ENCODE measurements at places on chromosomes 13 and 19. TPM values are rescaled to one million over a fixed set of nuclear protein-coding genes. Genes with fewer than 3 reads are reported as not detected.

The ZNF681 gene
- 1.1 TPM for total RNA-seq

The PSG11 gene
- not detected for total RNA-seq

The RFPL4AL1 gene
- total RNA-seq, result 0.13 TPM

The LRRC63 gene
- not detected for total RNA-seq

The KLHL1 gene
- total RNA-seq, result not detected

The GIPC3 gene
- 0.79 TPM for total RNA-seq

The RAB20 gene
- 1.0 TPM for total RNA-seq

The SOX1 gene
- total RNA-seq, result not detected

The ZNF534 gene
- total RNA-seq, result not detected

The ALKBH7 gene
- total RNA-seq, result 27.5 TPM

The ZNF154 gene
- 0.79 TPM for total RNA-seq

The TUBGCP3 gene
- total RNA-seq, result 32.4 TPM

The KLK15 gene
- total RNA-seq, result not detected

The CPB2 gene
- total RNA-seq, result not detected

The IGFL3 gene
- total RNA-seq, result not detected

The MUC16 gene
- not detected for total RNA-seq

The ZNF577 gene
- 7.4 TPM for total RNA-seq

The CBARP gene
- 3.1 TPM for total RNA-seq

The TUBB4A gene
- not detected for total RNA-seq

The FCER2 gene
- not detected for total RNA-seq

The NCR1 gene
- total RNA-seq, result not detected

The LIN37 gene
- total RNA-seq, result 9.6 TPM

The IRGC gene
- not detected for total RNA-seq

The SETDB2 gene
- 5.2 TPM for total RNA-seq

The LILRA6 gene
- total RNA-seq, result not detected

The CRX gene
- total RNA-seq, result not detected

The CNMD gene
- not detected for total RNA-seq

The TPGS1 gene
- total RNA-seq, result 21.2 TPM

The GPR183 gene
- total RNA-seq, result not detected

The SYNGR4 gene
- total RNA-seq, result not detected

The PSG1 gene
- not detected for total RNA-seq

The ZNF547 gene
- 1.2 TPM for total RNA-seq

The CFAP97D2 gene
- not detected for total RNA-seq

The PABPC3 gene
- 0.22 TPM for total RNA-seq

The TMEM59L gene
- 0.14 TPM for total RNA-seq

The ZNF749 gene
- 11.1 TPM for total RNA-seq

The C5AR1 gene
- not detected for total RNA-seq

The GPR12 gene
- total RNA-seq, result not detected

Data from thoracic aorta endothelial cell (primary cell).